ENCODE measurements at places on chromosomes 7 and 10.

GRCh38 chr7:158354861-158355260, 232.8 kb downstream of the PTPRN2 start:
- no peak for DNase-seq

DNA sequence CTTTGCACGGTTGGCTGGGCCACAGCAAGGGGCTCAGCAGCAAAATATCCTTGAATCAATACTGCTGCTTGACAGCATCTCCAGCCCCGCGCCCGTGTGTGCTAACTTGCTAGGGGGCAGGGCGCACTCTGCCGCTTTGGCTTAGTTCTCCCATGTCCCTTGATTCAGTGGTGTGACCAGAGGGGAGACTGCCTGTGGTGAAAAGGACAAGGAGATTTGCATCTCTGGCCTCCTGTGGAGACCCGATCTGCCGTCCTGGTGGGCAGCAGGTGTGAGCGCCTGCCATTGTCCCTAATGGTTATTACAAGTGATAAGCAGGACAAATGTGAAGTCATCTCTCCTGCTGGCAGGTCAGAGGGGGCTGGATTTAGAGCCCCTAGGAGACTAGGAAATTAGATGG, 500.2 kb upstream of the GALNT17 start:
- no peak for DNase-seq

DNA sequence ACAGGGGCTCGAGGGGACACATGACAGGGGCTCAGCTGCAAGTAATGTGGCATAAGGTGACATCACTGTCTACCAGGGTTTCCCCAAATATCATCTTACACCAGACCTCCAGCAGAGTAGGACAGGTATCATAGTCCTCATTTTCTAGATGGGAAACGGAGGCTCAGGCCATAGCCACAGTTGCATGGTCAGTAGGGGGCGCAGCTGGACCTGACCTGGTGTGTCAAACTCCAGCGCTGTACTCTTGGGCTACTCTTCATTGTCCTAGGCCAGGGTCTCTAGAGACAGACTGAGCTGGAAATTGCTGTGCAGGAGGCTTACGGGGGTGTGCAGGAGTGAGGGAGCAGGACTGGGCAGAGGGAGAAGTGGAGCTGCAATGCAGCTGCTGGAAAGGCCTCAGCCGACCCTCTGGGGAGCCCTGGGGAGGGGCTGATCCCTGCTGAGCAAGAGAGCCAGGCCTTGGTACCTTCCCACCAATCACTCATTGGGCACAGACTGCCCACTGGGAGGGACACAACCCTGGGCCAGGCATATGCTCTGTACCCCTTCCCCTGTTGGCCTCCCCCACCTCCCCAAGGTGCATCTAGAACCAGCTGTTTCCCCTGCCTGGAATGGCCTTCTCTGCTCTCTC, 89.9 kb downstream of the CDH23 start:
- DNase-seq, result peak; percentile 22

DNA sequence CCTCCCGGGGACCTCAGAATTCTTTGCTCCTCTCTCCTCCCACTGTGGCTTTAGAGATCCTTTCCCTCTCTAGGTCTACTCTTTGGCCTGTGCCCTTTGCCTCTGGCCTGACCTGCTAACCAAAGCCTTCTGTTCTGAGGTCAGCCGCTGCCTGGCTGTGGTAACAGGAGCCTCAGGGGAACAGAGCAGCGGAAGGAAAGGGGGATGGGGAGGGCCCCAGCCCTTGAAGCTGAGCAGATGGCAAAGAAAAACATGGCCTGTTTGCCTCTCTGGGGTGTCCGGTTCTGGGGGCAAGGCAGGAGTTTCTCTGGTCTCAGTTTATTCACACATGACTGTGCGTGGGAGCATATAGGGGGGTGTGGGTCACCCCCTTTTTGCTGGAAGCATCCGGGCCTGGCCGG, 28.2 kb downstream of the COL26A1 start:
- DNase-seq, result no peak

DNA sequence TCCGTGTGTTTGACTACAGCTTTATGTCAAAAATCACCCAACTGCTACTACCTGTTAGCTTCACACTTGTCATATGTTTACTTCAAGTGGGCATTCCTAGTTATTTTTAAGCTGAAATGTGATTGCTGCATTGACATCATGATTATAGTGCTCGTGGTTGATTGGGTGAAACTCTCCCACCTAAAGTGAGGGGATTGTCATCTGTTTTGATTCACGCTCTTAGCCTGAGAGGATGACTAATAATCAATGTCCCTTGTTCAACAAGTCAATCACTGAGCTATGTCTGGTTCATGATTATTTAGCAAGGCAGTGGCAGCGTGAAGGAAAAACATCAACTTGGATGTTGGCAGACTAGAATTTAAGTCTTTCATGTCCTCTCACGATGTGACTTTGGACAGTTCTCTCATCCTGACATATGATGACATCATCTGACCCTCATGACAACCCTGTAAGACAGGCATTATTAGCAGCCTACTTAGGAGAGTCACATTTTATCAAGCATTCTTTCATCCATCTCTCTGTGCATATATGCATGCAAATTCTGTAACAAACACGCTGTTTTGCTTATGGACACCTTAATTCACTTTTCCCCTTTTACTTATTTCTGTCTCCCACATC, 352.6 kb upstream of the ZMIZ1 start:
- DNase-seq, result no peak

- no peak for DNase-seq
These were observed 38.2 kb downstream of the TNS3 start for GRCh38 chr7:47543714-47544113.

- DNase-seq, result no peak
These were observed 150.4 kb downstream of the SFMBT2 start for GRCh38 chr10:7260412-7260900.

DNA sequence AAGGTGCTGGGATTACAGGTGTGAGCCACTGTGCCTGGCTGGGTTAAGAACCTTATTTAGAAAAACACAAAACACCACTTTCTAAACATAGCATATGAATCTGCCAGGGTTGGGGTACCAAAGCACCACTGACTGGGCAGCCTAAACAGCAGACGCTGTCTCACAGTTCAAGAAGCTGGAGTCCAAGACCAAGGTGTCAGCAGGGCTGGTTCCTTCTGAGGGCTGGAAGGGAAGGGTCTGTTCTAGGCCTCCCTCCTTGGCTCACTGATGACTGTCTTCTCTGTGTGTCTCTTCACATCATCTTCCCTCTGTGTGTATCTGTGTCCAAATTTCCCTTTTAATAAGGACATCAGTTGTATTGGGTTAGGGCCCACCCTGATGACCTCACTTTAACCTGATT, 49.6 kb downstream of the HIPK2 start:
- no peak for DNase-seq

DNA sequence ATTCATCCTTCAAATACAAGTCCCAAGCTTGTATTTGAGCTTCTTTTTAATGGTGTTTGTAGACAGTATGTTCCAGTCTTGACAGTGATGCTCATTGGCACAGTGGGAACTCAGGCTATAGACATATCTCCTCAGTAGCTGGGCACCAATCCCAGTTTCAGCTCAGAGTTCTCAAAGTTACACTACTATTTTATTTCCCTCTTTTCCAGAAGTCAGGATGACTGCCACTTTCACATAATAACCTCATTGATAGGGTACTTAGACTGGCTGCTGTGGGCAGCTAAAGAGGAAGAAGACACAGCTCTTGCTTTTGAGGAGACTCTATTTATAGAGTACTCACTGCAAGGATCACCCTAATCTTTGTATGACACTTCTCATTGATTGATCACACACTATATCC, 2.4 kb downstream of the GBF1 start:
- DNase-seq, result no peak

GRCh38 chr7:104838537-104839299, 175.3 kb upstream of the KMT2E start:
- DNase-seq, result no peak

- DNase-seq, result peak; percentile 63
These were observed 147.3 kb downstream of the CELF2 start for GRCh38 chr10:11164803-11165590.

GRCh38 chr7:115034515-115034914, 112.6 kb downstream of the MDFIC start:
- no peak for DNase-seq

- no peak for DNase-seq
These were observed 317.2 kb upstream of the FZD8 start for GRCh38 chr10:35959252-35959651.

GRCh38 chr10:131547129-131547799, 235.7 kb upstream of the TCERG1L start:
- DNase-seq, result no peak

DNA sequence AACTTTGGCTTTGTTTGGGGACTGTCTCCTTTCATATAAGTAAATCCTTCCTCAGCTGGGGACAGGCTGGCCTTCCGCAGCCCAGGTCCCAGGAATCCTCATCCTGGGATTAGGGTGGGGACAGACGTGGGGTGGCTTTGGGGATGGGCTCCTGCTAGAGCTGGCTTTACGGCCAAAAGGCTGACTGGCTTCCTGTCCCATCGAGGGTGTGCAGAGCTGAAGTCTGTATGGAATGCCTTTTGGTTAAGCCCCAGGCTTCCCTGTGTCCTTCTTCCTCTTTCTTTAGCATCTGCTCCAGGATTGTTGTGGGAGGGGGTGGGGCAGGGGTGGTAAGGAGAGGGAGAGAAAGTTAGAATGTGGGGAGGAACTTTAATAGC, 59.4 kb upstream of the AQP1 start:
- DNase-seq, result no peak

GRCh38 chr7:81641873-81642272, 128.0 kb downstream of the HGF start:
- DNase-seq, result no peak

DNA sequence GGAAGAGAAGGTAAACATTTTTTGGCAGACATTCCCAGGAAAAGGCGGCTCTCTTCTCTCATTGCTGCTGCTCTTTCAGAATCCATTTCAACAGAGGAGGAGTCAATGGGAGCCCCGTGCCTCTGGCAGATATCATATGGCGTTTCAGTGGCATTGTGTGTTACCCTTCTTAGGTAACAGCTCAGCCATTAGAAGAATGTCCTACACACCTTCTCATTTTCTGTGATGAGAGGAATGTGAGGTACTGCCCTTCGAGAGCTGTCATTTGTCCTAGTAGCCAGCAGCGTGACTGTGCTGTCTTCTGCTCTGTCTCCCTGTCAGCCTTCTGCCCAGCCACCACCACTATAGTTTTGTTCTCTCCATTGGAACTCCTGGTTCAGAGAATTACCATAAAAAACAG, 102.4 kb downstream of the EGFR start:
- DNase-seq, result no peak

GRCh38 chr7:137743021-137743420, 103.8 kb downstream of the DGKI start:
- no peak for DNase-seq

GRCh38 chr10:107409522-107409921, 245.0 kb upstream of the SORCS1 start:
- no peak for DNase-seq

GRCh38 chr10:92238586-92239098, 52.2 kb downstream of the CPEB3 start:
- no peak for DNase-seq

DNA sequence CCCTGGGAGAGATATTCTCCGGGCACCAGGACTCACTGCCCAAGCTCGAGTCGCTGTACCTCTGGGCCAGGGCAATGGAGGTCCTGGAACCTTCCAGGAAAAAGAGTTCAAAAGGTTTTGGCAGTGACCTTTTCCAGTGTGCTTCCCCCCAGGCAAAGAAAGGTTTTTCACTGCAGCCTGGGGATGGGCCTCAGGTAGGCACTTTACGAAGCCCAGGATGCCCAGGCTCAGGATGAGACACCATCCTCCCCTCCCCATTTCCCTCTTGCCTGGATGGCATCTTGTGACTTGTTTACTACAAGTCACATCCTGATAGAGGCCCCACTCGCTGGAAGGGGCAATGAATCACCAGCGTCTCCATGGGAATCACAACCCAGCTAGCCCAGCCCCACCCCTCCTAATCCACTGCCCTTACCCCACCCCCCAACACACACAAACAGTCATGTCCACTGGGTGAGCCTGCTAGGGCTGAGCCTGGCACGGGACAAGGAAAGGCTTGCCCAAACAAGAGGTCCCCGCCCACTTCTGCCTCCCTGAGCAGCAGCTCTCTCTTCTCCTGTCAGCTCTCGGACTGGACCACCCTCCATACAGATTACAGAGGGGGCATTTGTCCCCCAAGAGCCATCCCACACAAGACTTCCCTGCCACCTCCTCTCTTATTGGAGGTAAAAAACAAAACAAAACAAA, 93.8 kb upstream of the SMNDC1 start:
- DNase-seq, result no peak

DNA sequence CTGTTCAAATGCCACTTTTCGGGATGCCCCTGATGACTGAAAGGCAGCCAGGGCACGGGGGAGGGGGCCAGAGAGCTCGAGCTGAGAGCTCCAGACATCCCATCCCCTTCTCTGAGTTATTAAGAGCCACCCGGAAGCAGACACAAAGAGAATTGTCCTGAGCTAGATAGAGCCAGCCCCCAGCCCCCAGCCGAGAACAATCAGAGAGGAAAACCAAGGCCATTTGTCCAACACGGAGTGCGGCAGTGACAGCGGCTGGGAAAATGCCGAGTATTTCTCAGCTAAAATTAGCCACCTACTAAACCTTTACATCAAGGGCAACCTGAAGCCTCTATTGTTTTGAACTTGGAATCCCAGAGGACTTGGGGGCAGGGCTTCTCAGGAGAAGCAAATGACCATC, 51.0 kb downstream of the UNC5B start:
- no peak for DNase-seq

- DNase-seq, result no peak
These were observed 55.8 kb downstream of the RBM20 start for GRCh38 chr10:110699859-110700468.

DNA sequence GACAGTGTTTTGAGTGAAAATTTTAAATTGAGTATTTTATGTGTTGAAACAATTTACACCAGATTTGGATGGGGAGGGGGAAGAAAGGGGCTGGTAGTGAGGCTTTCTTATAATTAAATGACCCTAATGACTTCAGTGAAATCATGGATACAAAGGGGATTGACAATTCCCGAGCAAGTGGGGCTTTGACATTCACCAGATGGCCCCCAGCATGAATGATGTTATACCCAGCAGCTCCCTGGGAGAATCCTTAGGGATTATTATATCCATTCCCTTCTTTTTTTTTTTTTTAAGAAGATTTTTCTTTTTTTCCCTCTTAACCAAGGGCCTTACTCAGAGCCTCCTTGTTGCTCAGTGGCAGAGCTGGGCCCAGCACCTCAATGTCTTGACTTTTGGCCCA, 17.9 kb downstream of the PLPP4 start:
- DNase-seq, result no peak

DNA sequence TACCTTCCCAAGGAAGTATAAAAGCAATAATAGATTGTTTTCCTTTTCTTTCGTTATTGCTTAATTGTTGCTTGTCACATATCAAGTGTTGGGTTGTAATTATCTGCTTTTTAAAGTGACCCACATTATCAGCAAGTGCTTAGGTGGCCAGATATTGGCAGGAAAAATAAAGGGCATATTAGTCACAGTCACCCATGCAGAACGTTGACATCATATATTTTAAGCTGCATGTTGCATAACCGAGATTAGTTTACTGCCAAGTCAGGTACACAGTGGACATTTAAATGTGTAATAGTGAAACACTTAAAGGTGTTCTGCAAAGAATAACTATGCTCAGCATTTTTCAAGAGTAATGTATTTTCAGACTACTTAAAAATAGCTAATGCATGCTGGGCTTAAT, 11.4 kb downstream of the NEBL start:
- DNase-seq, result no peak
